ENCODE measurements at places on chromosomes 5 and 9.

DNA sequence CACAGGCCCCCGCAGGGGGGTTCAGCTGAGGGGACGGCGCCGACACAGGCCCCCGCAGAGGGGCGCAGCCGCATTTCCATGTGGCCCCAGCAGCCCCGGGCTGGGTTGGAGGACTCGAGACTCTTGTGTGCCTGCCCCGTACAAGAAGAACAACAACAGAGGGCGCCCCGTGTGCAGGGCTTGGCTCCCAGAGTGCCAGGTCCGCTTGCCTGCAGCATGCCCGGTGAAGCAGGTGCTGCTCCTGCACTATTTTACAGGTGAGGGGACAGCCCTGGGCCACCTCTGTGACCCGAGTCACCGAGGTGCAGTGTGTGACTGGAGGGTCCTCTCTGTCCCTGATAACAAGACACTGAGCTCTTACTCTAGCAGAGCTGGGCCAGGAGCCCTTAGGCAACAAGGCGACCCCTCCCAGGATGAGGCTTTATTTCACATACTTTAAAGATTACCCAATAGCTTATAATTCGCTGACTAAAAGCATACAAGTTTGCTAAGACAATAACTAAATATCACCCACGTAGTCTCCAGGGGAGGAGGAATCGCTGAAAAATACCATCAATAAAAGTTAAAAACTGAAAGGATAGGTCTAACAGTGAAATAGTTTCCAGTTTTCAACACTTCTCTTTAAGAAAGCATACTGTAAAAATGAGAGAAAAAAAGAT, 41.7 kb upstream of the SLC9A3 start:
- no peak for DNase-seq

DNA sequence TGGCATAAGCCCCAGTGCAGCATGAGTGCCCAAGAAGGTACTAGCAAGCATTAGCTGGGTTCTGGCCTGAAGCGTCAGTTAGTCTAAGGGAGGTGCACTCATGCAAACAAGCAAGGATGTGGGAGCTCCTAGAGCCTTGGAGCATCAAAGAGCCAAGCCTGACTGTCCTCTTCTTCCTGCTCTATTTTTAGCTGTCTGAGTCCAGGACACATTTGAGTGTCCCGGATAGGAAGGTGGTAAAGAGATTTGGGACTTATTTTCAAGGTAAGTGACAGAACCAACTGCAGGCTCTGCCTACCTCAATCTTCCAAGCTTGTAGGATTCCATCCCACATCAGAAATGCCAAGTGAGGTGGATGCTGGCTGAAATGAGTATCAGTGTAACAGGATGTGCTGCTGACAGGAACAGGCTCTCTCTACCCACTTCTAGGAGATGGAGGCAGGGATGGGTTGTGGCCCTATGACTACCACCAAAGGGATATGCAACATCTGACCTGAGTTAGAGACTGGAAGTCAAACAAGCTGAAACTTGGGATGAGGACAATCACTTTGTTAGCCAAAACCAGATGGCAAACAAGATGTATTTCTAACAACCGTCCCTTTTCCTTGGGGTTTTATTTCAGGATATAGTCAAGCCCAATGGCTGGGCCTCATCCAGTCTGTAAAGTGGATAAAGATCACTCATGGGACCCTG, 15.1 kb downstream of the MACROH2A1 start:
- DNase-seq: no peak

DNA sequence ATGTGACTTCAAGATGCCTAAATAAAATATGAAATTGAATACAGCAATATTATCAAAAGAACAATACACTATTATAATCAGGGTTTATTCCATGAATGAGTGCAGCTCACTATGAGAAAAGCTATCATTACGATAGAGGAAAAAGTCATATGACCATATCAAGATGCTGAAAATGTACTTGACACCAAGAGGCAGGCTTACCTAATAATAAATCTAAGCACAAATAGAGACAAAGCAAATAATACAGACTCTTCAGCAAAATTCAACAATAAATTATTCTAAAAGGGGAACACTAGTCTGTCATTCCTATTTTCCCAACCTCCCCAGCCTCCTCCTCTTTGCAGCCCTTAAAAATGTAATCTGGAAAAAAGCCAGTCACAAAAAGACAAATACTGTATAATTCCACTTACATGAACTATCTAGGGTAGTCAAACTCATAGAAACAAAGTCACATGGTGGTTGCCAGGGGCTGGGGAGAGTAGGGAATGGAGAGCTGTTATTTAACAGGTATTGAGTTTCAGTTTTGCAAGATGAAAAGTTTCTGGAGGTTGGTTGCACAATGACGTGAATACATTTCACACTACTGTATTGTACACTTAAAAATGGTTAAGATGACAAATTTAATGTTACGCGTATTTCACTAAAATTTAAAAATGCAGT, 148.4 kb downstream of the NFIB start:
- DNase-seq: peak; percentile 60

- DNase-seq: no peak
Measured at GRCh38 chr5:112729630-112730029, 8.1 kb upstream of the APC start.

- DNase-seq: no peak
Measured at GRCh38 chr9:111948951-111949350, 52.3 kb downstream of the UGCG start.

DNA sequence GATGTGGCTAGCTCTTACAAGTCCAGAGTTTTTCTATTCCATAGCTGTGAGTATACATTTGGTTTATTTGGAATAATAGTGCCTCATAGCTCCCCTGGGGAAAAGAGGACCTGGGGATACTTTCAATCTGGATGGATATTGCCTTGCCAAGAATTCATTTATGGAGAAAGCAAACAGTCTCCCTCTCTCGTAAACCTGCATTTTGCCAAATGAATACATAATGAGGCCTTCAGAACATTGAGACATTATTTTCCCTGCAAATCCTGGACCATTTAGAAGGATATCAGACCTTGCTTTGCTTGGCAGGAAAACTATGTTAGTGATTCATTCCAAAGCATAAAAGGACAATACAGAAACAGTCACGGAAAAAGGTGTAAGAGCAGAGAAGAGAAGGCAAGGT, 569.6 kb upstream of the BRINP1 start:
- no peak for DNase-seq

GRCh38 chr5:61280761-61281427, 51.2 kb upstream of the ZSWIM6 start:
- DNase-seq: peak; percentile 58

DNA sequence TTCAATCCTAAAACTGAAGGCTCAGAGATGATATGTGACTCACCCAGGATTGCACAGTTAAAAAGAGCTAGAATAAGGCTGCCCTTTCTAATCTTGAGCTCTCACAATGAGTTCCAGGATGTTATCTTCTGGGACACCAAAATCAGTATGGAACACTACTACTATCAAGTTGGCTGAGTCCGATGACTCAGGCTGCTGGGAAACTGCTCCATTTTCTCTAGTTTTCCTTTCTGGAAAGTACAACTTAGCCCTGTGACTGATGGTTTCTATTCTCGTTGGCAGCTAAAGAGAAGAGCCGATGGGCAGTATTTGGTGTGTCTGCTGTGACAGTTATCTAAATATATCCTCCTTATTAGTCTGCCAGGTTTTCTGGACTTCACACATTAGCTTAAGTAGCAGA, 37.9 kb upstream of the DPYSL3 start:
- DNase-seq: no peak

DNA sequence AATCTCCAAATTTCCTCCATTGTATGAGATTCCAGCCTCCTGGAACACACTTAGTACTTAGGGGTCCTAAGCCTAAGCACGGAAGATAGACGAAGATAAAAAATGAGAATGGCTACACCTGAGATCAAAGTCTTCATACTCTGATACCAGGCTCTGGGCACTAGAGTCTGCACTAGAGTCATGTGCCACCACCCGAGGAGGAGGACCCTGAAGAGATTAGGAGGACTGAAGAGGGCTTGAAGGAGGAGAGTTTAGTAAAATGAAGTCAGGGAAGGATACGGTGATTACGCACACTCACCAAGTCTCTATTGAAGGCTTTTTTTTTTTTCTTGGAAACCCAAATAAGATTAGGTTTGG, 573 bp upstream of the SPATA24 start:
- DNase-seq: no peak

DNA sequence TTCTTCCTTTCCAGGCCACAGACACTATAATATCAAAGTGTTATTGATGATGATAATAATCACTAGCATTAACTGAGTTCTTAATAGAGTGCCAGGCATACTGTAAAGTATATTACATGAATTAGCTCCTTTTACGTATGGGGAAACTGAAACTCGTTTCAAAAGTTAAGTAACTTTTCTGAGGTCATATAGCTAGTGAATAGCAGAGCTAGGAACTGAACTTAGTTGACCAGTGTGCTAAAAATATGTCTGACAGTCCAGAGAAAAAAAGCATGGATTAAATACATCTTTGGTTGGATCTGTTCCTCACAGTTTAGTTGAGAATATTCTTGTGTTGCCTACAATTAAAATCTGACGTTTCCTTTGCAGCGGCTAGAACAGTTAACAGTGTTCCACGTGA, 18.4 kb upstream of the CATSPER3 start:
- no peak for DNase-seq

- no peak for DNase-seq
Measured at GRCh38 chr9:20729523-20729922, 45.5 kb downstream of the FOCAD start.

- DNase-seq: no peak
Measured at GRCh38 chr5:40384782-40385390, 294.8 kb upstream of the PTGER4 start.

DNA sequence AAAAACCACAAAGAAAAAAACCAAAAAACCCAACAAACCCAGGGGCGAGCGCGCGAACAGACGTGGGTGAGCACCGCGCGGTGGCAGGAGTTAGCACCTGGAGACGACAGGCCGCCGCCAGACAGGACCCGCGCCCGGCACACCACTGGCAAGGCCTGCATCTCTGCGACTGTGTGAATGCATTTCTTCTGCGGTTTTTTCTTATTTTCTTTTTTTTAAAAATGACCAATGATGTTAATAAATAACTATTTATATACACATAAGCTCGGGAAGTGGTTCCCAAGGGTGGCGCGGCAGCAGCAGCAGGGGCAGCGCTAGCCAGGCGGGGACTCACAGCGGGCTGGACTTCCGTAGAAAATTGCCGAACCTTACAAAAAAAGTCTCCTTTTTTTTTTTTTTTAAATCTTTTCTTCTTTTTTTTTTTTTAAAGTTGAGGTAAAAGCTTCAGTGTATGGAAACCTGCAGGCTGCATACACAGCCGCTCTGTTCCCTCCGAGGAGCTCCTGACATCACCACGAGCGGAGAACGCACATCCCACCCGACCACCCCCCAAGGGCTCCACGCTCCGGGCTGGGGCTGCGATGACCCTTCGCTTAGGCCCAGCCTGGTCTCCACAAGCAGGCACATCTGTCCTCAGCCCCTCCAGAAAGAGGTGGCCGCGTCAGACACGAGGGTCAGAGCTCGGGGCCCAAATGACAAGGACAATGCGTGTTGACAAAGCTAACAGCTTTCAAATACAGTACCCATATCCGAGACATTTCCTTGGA, 7.4 kb downstream of the BRD3OS start:
- DNase-seq: no peak

DNA sequence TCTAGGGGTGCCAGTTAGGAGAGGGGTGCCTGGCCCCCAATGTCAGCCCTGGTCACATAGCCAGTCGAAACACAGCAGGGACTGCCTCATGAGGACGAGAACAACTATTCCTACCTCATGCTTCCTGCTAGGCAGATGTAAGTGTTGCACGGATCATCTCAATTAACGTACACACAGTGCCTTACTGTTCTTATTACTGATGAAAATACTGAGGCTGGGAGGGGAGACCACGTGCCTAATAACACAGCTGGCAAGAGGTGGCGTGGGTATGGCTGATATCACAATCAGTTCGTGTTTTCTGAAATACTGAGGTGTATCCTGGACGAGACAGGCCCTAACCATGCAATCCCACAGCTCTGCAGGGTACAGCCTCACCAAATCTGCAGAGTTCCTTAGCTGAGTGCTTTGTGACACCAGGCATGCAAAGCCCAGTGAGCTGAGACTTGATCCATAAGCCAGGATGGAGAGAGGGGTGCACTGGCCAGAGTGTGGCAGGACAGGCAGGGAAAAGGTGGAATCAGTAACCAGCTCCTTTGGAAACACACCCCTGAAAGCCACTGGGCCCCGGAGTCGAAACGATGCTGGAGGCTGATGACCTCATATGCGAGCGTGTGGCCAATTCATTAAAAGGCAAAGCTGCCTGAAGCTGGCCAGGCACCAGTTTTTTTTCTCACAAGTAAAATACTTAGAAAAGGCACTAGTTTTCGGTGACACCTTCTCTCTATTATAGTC, 63.9 kb downstream of the PRRT1B start:
- DNase-seq: no peak

- no peak for DNase-seq
Measured at GRCh38 chr9:128276574-128277270, 646 bp downstream of the SWI5 start.

DNA sequence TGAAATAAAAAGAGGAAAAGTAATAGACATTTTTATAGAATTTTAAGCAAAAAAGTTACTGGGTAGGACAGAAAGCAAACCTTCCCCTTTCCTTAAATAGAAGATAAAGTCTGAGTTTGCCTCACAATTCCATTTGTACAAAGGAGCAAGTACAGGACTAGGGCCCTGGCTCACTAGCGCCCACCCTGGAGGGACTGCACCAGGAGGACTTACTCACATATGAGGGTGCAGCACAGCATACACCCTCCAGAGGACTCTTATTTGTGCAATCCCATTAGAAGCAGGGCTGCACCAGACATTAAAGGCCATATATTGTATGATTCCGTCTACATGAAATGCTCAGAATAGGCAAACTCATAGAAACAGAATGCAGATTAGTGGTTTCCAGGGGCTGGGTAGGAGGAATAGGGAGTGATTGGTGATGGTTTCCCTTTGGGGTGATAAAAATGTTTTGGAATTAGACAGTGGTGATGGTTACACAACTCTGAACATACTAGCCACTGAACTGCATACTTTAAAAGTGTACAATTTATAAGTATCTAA, 4.5 kb downstream of the REEP5 start:
- no peak for DNase-seq

DNA sequence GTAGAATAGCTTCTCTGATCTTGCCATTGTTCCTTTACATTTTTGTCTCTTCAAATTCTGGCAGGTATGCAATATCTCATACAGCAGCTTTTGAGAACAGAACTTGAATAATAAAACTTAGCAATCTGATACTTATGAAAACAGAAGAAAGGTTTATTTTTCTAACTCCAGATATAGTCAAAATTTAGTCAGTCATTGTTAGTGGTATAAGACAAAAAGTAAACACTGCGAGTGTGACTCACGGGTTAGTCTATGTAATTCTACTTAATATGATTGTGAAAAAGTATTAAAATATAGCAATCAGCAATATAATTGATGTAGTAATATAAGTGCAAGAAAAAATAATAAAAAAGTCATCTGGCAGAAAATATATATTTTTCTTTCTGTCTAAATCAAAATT, 910.4 kb downstream of the DNAH5 start:
- DNase-seq: no peak
